A549 treated with AZD2906 at 1 μM for 4 hours (cell line): ENCODE measurements at places on chromosomes 16 and 17. TPM values are rescaled to one million over a fixed set of nuclear protein-coding genes. Genes with fewer than 3 reads are reported as not detected.

Gene C16orf74
- 9.1 to 17.7 TPM (median 15.5 TPM) in 5 replicates for total RNA-seq

Gene CMTM2
- not detected in 5 replicates for total RNA-seq

Gene OR3A3
- total RNA-seq = not detected in 5 replicates

Gene C16orf96
- total RNA-seq = 0.02 to 0.06 TPM (median 0.04 TPM) in 5 replicates

Gene CDC6
- total RNA-seq = 43.9 to 55.4 TPM (median 47.2 TPM) in 5 replicates

Gene NPIPA2
- 0.80 to 1.8 TPM (median 1.1 TPM) in 5 replicates for total RNA-seq

Gene CACNG5
- total RNA-seq = not detected in 5 replicates

Gene KRTAP2-2
- not detected in 5 replicates for total RNA-seq
